KG1 (cell line): ENCODE measurements at places on chromosomes 4 and X.

DNA sequence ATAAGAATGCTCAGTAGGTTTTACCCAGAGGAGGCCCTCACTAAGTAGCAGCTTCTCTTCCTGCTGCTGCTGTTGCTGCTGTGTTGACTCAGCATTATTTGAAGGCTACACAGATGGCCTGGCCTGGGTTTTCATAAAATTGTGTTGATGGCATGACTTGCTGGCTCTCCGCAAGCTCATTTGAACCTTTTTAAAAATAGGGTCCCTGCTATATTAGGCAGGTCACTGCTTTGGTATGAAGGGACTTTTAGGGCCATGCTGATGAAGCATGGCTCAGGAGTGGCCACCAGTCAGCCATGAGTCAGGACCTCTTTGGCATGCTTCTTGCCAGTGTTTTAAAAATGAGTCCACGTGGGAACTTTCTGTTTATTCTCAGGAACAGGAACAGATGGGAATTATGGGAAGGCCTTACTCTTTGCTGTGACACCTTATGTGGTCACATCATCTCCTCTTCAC, 128.7 kb downstream of the MID1IP1 start:
- no peak for DNase-seq

DNA sequence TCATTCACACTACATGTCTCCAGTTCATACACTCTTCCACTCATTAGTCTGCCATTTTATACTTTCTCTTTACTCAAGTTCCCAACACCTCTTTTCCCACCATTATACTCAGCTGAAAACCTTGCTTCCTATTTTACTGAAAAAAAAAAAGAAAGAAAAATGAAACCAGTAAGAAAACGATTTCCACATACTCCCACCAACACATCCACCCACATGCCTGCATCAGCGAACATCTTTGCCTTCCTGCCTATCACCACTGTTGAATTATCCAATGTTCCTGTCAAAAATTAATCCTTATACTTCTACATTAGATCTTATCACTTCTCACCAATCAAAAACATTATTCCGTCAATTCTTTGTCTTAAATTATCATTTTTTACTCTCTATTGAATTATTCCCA, 188.1 kb upstream of the FAM241A start:
- DNase-seq, result no peak

GRCh38 chr4:41108481-41108880, 105.9 kb downstream of the APBB2 start:
- no peak for DNase-seq

- no peak for DNase-seq
Observed at GRCh38 chr4:166506051-166506450, 633.0 kb downstream of the TLL1 start.

DNA sequence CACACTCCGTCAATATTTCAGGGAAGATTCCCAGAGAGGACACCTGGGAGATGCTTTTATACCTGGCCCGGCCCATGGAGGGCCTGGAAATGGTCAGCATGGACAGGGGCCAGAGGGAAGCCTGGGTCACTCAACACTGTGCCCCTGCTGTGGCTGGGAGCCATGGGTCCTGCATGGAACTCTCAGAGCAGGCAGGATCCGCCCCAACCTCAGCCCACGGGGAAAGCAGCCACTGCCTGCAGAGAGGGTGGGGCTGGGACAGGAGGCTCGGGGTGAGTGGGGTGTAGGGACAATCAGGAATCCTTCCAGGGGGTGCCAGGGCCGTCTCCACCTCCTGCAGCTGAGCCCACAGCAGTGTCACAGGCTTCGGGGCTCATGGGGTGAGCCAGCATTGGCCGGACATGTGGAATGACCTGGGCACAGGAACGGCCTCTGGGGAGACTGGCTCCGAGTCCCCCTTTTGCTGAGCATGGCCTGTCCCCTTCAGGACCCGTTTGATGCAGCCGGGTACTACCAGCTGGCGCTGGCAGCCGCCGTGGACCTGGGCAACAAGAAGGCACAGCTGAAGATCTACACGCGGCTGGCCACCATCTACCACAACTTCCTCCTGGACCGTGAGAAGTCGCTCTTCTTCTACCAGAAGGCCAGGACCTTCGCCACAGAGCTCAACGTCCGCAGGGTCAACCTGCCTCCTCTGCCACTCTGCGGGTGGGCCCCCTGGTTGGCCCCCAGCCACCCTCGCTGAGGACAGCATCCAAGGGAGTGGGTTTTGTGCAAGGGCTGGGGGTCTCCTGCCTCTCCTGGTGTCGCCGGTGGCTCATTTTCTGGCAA, 29.1 kb upstream of the HTRA3 start:
- DNase-seq, result no peak

GRCh38 chrX:86946569-86946968, 571.0 kb upstream of the KLHL4 start:
- no peak for DNase-seq
